ENCODE measurements at places on chromosomes 1 and 21.

DNA sequence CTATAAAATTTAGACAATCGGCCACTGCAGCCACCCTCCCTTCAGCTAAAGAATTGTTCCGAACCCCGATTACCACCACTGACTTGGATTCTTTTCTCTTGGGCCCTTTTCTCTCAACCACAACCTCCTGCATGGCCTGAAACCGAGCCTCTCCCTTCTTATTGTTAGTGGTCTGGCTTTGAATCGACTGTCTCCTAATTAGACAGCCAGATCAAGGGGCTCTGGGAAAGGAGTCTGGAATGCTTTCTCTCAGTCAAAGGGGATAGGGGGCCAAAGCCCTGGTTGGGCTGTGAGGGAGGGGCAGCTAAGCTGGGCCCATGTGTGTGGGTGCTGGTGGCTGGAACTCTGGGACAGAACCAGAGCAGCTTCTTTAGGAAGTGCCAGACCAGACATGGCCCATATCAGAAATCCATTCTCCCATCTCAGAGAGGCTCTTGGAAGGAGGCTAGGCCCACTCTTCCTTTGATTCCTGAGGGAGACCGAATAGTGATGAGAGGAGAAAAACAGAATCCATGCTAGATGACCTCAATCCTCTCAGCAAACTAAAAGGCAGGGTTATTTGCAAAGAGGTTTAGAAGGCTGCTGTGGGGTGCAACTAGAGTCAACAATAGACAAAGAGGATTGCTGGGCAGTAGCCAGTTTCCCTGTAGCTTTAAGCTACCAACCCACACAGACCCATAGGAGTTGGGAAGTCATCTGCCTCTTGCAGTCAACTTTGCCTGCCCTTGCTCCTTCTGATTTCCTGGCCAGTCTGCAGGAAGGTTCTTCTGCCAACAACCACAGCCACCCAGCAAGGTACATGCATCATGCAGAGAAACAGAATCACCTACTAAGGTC lies 117.6 kb downstream of the AK5 start:
- no peak for DNase-seq

DNA sequence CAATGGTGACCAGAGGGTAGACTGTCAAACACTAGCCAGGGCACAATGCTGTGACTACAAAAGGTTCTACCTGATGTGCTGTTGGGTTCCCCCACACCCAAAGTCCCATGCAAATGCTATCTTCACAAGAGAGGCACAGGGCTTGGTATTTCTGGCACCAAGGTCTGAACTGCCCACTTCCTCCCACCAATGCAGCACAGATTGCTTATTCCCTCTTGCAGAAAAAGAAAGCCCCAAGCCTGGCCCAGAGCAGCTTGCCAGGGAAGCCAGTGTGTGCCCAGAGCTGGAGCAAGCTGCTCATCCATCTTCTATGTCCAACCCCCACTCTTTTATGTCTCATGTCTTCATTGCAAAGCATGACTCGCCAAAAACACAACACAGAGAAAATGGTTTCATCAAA lies 149.4 kb upstream of the CAMK1G start:
- no peak for DNase-seq

GRCh38 chr1:47871799-47872353 lies 125.3 kb downstream of the TRABD2B start:
- no peak for DNase-seq

DNA sequence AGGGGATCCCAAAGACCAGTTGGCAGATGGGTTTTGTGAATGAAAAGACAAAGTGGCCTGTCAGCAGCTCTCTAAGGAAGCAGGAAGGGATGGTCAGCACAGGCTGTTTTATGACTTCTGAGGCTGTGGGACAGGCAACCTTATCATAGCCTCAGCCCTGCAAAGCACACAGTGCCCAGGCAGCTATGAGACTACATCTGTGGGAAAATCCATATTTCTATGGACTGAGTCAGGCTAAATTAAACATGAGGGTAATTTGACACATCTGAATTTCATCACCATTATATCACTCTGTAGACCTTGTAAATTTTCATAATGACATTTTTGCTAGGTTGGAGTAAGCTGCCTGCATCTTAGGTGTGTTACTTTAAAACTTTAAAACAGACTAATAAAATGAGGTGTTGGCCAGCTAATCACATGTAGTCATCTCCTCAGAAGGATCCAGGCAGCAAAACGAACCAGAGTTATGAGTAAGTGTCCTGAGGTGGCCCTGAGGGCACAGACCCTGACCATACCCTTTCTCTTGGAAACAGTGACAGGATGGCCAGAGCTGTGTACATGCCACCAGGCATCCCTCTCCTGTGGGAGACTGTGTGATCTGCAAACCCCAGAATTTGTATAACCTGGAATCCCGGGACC lies 14.6 kb downstream of the NGF start:
- DNase-seq = no peak

DNA sequence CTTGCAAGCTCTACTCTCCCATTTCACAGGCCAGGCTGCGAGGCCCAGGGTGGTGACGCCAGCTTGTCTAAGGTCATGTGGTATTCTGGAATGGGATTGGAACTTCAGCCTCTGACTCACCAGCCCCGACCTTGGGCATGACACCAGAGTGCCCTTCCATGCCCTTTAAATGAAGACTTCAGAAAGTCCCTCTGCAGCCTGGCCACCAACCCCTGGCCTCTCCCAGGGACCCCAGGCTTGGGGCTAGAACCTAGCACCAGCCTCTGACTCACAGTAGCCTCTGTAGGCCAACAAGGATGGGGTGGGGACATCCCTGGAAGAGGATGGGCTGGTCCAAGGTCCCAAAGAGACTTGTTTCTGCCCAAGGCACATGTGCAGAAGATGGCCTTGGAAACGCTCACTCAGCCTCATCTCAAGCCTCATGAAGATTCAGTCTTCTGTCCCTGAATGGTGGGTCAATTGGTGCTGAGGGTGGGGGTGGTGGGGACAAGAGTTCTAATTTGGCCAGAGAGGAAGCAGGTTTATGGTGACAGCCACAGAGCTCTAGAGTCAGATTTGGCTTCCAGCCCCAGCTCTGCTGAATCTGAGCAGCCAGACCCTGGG lies 36.1 kb upstream of the RUNX3 start:
- DNase-seq = peak; percentile 31

DNA sequence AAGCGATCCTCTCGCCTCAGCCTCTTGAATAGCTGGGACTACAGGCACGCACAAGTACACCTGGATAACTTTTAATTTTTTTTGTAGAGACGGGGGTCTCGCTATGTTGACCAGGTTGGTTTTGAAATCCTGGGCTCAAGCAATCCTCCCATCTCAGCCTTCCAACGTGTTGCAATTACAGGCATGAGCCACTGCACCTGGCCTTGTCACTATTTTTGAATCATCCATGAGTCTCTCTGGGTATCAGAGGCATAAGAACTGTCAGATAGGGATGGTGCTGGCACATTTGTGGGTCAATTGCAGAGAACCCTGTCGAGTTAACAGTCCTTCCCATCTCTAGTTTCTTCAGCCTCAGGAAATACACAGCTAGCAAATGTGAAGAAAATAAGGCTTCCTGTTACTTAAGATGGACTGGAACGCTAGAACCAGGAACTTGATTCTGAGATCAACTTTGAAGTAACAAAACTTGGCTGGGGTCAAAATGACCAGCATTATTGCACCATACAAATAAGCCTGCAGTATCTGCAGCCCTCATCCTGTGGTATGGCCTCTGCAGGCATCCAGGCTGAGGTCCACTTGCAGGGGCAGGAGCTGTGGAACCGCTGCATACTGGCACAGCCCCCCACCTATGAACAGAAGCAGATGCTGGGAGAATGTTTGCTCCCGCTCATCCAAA lies 124.3 kb upstream of the GADD45A start:
- no peak for DNase-seq

DNA sequence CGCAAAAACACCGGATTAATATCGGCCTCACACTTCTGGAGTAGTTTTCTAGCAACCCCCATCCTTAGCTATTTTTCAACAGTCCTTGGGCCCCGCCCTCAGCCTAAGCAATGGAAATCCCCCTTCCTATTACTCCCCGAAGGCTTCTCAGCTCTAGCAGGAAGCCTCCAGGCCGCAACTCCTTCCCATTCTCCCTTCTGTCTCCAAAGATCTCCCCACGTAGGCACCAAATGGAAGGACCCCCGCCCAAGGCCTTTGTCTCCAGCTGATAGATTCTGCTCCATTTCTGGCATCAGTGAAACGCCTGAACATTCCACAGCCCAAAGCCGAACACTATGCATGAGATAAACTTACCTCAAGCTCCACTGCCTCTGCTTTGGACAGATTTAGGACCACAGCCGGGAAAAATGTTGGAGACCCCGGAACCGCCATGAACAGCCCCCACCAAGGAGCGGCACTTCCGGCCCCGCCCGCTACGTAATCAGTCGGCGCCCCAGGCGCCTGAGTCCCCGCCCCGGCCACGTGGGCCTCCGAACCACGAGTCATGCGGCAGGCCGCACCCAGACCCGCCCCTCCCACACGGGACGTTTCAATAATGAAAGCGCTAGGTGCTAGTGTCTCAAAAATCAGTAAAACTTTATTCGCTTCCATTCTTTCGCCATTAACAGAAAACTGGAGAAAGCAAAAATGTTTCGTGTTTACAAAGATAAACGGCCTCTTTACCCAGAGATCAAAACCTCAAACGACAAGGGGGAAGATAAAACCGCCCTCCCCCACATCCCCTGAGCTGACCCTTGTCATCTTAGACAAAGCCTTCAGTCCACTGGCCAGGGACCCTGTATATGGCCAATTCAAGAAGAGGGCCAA lies at the start of gene NRAS:
NRAS (minus strand) TSS at position 468 of the 867 bp plus-strand sequence. CDS start 611 bp downstream, outside the sequence.
- peak; percentile 92 for DNase-seq

- no peak for DNase-seq
Measured at GRCh38 chr1:193030280-193030679, 28.9 kb downstream of the UCHL5 start.

DNA sequence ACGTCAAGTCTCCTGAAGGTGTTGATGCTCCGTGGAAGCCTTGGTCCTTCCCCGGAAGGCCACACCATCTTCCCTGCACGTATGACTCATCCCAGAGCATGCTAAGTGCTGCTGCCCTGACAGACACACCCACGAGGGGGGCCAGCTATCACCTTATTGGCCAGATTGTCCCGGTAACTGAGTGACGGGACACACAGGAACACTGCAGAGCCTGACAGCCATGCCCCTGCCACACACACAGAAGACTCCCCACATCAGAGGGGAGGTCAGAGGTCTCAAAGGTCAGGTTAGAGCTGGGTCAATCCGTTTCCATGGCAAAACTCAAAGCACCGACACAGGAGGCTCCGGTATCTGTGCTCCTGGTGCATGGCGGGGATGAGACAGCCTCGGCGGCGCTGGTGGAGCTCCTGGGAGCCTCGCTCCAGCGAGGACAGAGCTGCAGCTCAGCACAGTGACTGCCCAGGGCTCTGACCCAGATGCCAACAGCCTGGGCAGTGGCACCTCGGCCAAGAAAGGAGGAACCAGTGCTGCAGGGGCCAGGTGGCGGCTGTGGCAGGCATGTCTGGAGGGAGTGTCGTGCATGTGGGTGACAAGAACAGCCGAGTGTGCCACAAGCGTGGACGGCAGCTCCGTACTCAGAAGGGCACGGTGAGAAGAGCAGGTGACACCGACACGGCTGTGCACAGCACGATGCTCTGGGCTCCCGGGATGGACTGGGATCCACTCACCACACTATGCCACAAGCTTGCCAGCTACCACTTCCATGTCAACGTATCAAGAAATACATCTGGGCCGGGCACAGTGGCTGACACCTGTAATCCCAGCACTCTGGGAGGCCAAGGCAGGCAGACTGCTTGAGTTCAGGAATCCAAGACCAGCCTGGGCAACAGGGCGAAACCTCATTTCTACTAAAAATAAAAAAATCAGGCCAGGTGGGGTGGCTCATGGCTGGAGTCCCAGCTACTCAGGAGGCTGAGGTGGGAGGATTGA lies 14.8 kb upstream of the TMEM240 start:
- no peak for DNase-seq

GRCh38 chr1:243977094-243977493 lies 74.0 kb upstream of the ZBTB18 start:
- DNase-seq = no peak

GRCh38 chr1:25554886-25555752 lies 11.7 kb downstream of the LDLRAP1 start:
- DNase-seq = no peak

- DNase-seq = no peak
Measured at GRCh38 chr1:108892356-108893140, 15.8 kb downstream of the GPSM2 start.

- DNase-seq = no peak
Measured at GRCh38 chr1:81151206-81151605, 649.5 kb upstream of the ADGRL2 start.
